Fibroblast of lung (primary cell): ENCODE measurements at places on chromosomes 1 and 21. TPM values are rescaled to one million over a fixed set of nuclear protein-coding genes. Genes with fewer than 3 reads are reported as not detected.

GRCh38 chr1:67869233-67869632 lies 36.0 kb upstream of the GNG12 start:
- no peak for DNase-seq

The TMPRSS3 gene
- total RNA-seq, result not detected in 2 replicates

DNA sequence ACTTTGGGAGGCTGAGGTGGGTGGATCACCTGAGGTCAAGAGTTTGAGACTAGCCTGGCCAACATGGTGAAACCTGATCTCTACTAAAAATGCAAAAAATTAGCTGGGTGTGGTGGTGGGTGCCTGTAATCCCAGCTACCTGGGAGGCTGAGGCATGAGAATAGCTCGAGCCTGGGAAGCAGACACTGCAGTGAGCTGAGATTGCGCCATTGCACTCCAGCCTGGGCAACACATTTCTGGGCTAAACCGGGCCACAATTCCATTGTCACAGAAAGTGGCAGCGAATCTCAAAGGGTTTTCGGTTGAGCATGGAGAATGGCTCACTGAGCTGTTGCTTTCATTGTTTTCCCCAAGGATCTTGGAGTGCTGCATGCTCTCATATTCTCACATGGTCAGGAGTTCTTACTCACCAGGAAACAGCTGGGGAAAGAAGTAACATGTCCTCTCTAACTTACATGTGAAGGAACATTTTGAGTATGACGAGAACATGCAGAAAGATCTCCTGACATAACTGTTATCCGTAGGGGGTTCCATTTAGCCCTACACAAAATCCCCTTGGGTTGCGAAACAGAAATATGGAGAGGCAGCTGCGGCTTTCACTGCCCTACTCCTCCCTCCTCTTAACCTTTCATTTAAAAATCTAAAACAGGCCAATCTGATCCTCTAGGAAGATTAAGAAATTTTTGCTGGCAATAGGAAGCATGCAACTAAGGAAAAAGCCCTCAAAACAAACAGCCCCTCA lies 341.1 kb downstream of the PCP4 start:
- no peak for DNase-seq

DNA sequence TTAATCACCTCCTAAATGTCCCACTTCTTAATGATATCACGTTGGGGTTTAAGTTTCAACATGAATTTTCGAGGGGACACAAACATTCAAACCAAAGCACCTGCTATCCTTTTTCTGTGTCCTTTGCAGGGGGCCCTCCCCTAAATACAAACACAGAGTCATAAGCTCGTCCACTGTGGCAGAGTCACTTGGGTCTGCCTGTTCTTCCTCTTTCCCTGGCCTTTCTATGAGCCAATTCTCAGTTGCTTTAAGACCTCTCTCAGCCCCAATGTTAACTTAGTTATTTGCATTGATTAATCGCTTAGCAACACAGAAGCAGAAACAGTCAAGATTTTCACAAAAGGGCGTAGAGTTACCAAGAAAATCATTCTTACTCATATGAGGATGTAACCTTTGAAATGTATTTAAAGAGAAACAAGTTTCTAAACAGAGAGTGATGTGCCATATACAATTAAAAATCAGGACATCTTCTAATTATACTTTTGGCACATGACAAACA lies 14.9 kb downstream of the APCS start:
- DNase-seq, result no peak

GRCh38 chr1:23209770-23210169 lies 7.5 kb downstream of the HTR1D start:
- DNase-seq, result no peak

DNA sequence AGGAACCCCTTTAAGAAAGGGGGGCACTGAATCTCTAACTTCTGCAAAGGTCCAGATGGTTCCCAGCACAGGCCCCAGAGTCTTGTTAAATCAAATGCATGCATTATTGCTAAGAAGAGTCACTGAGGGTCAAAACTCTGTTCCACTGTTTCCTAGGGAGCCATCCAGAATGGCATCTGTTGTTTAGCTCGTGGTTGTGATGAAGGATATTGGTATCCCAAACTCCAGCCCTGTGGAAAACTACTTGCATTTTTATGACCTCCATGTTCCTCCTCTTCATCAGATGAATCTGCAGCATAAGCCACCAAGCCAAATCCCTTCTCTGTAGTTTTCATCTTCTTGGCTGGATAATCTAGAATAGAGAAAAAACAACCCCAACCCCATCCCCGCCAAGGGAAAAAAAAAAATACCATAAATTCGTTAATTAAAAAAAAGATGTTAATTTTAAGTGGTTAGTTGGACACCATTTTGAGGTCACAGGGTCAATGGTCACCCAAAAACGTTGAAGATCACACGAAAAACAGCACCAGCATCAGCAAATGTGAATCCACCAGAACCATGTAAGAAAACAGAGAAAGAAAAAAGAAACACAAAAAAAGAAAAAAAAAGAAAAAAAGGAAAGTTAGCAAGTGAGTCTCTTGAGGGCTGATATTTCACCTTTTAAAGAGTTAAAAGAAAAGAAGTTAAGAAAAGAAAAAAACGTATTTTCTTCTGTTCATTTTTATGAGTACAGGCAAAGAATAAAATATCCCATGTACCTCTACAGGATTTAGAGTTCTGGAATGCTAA lies 3.0 kb upstream of the RIT1 start:
- peak; percentile 44 for DNase-seq

The PCBP3 gene
- 1.7 and 5.1 TPM in 2 replicates for total RNA-seq

GRCh38 chr1:246794828-246795671 lies 70.8 kb downstream of the SCCPDH start:
- DNase-seq, result peak; percentile 60

The HIVEP3 gene
- total RNA-seq, result 0.51 and 0.83 TPM in 2 replicates

GRCh38 chr1:190479050-190479397 lies 1.4 kb upstream of the BRINP3 start:
- DNase-seq, result peak; percentile 45

DNA sequence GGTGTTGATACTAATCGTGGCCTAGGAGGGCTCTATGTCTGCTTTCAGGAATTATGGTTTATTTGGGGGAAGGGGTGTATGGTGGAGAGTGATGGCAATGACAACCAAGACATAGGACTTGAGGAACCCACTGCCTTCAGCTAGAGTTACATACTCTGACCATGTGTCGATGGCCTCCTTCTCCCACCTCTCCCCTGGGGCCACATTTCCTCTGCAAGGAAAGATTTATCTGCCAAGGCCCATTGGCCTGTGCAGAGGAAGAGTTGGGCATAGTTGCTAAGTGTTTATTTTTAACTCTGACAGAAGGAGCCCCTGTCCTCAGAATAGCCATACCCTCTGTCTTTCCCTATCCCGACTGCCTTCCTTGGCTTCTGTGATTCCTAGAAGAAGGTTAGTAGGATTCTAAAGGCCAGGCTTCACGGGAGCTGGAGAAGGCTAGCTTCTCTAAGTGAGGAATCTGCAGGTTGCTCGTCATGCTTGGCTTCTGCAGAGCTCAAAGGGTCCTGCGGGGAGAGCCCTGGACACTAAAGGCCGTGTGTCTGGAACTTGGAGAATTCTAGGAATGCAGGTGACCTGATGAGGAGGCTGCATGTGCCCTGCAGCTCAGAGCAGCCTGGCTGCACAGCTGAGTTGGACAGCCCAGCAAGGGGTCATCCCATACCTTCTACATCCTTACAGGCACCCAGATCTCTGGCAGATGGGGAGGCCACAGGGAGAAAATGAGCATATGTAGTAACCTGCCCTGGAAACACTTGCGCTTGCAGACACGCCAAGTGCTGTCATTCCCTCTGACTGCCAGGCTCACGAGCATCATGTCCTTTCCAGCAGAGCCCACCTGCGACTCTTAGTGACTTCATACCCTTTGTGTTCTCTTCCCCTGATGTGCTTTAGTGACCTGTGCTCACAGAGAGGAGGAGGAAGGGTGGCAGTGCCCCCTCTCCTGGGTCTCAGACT lies 9.7 kb downstream of the MAPKAPK2 start:
- no peak for DNase-seq

- DNase-seq, result no peak
Observed at GRCh38 chr1:59856725-59857338, 42.1 kb downstream of the HOOK1 start.

DNA sequence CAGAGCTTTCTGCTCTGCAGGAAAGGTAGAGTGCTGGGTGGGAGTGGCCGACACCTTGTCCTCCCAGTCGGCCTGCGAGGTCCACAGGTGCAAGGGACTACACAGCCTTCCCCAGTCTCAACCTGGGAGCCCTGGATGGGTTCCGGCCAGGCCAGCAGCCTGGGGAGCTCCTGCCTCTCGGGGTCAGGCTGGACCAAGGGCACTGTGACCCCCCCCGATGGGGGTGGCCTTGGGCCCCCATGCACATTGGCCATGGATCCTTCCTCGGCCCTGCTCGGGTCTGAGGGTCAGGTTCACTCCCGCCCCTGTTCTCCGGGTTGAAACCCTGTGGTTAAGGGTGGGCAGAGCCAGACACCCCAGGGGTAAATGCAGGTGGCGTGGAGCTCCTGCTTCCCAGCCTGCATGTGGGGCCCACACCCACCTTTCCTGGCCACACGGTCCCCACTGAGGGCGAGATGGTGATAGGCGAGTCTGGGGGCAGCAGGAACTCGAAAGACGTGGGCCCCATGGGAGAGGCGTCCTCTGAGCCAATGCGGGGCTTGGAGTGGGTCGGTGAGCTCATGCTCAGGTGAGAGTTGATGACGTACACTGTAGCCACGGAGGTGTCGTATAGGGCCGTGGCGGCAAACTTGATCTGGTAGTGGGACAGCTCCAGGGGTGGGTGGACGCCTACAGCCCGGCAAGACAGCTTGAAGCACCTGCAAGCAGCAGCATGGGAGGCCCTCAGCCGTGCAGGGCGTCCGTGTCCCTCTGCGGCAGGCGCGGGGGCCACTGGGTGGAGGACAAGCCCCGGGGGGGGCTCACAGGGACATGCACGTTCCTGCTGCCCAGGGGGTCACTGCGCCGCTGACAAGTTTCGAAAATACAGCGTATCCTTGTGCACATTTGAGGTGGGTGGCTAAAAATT lies 10.8 kb upstream of the TMEM52 start:
- no peak for DNase-seq

DNA sequence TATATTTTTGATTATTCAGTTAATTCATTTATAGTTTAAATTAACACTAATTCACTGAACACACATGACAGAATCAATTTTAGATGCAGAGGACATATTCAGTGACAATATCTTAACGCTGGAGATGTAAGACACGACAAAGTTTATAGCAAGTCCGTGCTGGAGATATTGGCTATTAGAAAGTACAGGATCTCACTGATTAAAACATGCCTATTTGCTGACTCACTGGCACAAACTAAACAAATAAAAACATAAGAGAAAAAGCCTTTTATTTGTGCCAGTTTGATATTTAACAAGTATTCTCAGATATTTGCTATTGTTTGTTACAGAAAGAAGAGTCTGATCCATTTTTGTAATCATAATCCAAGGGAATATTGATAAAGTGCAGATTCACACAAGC lies 1122.9 kb upstream of the B3GALT2 start:
- DNase-seq, result no peak

The ALX3 gene
- total RNA-seq, result not detected in 2 replicates

DNA sequence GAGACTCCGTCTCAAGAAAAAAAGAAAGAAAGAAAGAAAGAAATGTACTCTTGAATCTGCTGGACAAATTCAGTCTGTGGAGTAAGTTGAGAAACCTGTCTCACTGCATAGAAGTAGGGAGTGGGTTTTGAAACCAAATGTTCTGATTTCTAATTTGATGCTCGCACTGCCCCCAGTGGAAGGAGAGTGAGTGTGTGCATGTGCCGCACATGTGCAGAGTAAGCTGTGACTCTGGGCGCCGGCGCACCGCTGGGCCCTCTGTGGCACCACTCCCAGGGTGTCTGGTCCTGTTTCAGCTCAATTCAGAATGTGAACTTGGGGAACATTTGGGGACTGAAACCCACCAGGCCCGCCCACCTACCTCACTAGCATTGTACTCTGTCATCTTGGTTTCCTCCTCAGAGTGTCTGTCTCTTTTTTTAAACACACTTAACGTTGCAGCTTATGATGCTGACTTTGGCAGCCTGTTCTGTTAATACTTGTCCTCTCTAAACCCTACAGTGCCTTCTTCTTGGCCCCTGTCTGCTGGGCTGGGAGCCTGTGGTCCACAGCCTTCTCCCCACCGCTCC lies 104.6 kb downstream of the CACNA1E start:
- no peak for DNase-seq
